ENCODE measurements at places on chromosomes 6 and 20.

- DNase-seq = no peak
Measured at GRCh38 chr6:2760882-2761842, 4.0 kb upstream of the WRNIP1 start.

DNA sequence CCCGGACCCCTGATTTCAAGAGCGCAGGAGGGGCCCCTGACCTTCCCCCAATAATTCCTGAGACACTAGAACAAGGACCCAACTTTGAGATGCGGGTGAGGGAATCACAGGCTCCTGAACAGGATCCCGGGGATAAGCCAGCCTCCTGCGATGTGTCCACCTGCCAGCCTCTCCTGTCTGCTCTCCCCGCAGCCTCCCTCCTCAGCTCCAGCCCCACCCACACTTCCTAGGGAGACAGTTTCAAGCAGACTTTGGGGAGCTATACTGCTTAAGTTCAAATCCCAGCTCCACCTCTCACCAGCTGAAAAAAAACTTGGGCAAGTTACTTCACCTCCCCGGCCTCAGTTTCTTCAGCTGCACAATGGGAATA is 50.8 kb downstream of the GRM4 start:
- DNase-seq = peak; percentile 8

DNA sequence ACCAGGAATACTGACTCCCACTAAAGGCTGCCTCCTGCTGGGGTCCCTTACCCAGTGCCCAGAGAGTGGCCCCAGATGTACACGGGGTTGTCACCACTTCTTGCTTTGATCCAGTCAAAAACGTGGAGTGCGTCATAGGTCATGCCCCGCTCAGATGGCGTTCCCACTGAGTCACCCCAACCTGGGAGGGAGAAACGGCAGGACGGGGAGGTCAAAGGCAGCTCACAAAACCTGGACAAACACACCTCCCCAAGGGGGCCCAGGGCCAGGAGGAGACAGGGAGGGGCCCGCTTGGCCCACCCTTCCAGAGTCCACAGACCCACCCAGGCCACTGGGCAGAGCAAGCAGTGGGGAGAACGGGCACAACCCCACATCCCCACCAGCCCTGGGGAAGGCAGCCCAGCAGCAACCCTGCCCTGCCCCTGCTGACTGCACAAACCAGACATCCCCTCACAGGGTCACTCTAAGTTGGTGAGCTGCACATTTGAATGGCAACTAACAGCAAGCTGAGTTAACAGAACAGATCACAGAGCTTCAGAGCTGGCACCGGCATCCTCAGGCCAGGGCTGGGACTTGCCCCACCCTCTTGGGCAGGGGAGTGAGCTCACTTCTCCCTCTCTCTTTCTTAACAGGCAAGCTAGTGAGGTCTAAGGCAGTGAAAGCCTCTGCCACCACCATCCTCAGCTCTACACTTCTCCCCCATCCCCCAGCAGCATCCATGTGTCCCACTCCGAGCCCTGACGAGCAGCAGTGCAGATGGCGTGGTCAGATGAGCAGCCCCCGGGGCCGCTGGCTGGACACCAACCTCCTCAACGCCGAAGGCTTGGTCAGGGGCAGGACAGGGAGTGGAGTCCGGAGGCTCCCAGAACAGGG is 61.7 kb downstream of the PYGB start:
- no peak for DNase-seq

DNA sequence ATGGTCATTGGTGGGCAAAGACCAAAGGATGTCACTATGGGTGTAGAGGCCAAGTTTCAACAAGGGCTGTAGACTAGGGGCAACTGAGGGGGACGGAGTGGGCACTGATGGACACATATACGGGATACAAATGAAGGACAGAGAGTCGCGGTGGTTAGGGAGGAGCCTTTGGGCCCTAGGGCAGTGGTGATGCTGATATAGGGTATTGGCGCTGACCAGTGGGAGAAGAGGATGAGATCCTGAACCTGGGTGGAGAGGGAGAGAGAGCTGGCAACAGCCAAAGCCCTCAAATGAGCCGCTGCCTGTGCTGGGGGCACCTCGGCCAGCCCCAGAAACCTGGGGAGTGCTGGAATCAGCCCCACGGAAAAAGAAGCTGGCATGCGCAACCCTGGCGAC is 1.6 kb downstream of the CDH22 start:
- DNase-seq = no peak

DNA sequence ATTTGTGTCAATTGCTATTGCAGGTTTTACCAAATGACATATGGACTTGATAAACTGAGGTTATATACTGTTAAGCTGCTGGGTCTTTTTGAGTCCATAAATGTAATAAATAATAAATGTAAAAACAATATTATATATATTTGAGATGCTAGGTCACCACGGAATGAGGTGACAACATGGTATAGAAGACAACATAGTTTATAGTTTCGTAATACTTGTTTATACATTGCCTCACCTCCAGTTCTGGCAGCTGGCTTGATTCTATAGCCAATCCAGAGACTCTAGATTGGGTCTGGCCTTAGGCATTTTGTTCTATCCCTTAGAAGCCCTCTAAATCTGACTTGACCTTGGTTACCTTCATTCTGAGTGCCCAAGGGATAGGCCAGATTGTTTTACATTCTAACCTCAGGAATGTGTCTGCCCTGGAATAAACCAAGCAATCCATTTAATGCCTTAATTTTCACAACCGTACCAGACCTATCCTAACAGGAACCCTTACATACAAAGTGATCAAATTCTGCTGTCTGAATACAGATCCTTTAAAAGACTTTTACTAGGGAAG is 61.5 kb upstream of the STXBP5 start:
- DNase-seq = no peak

DNA sequence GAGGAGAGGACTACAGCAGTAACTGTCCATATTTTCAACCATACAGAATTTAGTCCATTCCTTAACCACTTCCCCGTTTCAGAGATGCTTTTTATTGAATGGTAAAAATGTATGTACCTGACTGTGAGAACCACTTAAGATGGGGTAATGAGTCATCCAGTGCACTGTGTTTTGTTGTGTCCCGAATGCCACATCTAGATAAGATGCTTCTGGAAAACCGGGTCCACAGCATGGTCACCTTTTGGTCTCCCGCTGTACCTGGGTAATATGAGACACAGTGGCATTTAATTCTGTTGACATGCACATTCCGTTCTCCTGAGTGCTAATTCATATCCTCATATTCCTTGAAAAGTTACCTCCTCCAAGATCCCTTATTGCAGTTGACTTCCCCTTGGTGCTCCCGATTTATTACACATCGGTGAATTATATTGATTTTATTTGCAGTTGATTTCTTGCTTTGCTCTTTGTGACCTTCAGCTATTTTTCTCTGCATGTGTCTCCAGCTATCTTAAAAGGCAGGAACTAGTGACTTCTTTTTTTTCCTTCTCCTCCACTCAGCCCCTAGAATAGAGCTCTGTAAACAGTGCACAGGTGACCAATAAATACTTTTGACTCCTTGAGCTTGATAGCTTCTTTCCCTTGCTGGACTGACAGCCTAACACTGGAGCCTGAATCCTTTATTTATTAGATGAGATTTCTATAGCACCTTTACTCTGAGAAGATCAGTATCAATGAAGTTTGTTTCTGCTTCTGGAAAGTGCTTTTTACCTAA is 314.6 kb downstream of the ZFAND3 start:
- DNase-seq = no peak

DNA sequence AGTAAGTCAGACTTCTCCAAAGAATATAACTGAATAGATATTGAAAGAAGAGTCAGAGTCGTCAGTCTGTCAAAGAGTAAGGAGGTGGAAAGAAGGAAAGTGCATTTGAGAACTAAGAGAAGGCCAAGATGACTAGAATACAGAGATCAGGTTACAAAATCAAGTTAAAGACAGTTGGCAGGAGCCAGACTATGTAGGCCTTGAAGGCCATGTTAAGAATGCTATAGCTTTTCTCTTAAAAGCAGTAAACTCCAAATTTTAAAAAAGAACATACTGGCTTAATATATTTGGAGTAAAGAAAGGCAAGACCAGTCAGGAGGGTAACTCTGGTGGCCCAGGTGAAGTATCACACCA is 68.8 kb downstream of the IBTK start:
- no peak for DNase-seq

- no peak for DNase-seq
Measured at GRCh38 chr20:31845300-31845863, at the start of gene FOXS1. Gene FOXS1, minus strand, starts transcription at chr20:31845604. Its CDS starts 62 bp downstream, at chr20:31845542.

DNA sequence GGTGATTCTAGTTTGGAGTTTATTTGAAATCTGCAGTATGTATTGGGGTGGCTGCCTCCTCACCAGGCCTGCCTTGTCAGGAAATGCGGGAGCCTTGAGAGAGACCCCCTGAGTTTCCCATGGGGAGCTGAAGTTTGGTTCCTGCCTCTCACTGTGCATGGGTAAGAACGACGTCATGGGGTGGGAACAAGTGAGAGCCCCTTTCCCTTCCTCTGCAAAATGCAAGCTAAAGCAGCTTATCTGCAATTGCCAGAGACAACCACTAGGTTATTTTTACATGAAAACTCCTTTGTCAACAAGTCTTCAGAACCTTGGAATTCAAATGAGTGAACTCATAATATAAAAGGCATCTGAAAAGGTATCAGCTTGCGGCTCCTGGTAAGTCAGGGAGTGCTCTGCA is 58.4 kb downstream of the TMEM170B start:
- DNase-seq = no peak

GRCh38 chr20:51287628-51288413 is 254.7 kb downstream of the NFATC2 start:
- DNase-seq = no peak

DNA sequence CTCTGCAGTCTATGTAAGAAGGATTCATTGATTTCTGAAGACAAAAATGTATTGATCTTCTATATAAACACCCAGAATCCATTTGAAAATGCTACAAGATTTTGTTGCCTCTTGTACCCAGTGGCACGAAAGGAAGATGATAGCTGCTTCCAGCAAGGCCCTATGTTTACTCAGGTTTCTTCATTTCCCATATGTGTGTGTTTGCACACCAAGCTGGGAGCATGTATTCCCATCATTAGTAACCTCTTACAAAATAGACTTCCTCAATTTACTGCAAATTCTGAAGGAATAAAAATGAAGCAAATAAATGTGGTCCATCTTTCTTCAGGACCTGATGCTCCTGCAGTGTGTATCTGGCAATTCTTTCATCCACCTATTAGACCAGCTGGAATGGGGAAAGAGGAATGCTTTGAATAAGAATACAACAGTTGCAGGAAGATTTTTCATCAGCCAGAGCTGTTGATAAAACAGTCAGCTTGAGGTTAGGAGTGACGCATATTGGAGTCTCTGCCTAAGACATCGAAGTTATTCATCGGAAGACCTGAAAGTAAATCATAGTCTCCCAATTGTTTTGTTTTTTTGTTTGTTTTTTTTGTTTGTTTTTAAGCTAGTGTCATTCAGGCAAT is 132.3 kb downstream of the PDE7B start:
- no peak for DNase-seq

DNA sequence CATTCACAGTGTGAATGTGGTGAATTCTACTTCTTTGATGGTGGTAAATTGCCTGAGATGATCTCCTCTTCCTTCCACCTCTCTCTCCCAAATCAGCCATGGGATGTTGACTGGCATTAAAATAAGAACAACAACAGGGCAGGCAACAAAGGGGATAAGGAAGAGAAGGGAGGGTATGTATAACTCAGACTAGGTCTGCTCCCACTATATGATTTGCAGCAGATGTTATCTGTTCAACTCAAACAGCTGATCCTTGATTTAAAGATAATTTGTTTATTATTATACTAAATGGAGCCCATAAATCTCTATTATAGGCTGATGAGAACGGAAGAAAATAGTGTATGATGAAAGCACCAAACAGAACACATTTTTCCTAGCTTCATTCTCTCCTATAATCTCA is 262.0 kb downstream of the BTBD3 start:
- DNase-seq = peak; percentile 35

DNA sequence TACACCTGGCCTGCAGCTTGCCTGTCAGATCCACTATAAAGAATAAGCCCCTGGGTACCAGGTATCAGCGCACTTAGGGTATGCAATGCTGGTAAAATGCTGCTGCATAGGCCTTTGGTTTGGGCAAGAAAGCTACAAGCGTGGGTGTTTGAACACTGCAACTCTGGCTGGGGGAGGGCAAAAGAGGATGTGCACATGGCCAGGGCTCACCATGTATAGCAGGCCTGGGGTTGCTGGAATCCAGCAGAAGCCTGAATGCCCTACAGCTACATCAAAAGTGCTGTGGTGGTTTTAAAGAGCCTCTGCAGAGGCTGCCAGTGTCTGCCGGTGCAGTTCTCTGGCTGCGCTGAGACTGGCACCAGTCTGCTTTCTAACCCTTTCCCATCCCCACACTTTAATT is 51.7 kb downstream of the UQCC1 start:
- DNase-seq = no peak

DNA sequence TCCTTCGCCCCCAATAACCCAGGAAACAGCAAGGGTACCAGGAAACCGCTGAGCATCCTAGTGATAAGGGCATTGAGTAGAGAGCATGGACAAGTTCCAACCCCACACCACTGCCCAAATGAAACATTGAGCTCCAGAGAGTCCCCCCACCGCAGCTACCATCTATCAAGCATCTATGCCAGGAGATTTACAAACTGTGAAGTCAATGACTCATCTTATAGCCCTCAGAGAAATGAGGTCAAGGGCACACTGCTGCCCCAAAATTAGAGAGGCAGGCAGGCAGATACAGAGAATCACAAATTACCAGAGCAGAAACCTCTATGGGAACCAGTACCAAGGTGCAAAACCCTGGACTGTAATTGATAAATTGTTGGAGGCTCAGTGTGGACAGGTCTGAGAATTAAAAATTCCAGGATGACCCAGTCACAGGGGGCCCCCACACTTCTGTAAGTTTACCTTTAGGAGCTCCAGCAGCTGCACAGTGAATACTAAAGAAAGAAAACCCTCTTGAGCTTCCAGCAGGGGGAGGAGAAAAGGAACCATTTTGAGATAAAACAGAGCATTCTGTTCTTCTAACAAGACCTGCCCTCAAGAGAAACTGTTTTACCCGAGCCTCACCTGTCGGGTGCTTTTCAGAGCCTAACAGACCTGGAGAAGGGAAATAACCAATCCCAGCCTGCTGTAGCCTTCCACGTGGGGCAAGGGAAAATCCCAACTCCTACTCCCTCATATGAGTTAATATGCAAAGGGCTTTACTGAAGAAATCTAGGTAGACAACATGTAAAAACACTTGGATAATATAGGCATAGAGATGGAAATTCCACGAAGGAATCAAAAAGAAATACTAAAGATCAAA is 118.0 kb upstream of the ARID1B start:
- no peak for DNase-seq

GRCh38 chr6:31114970-31115849 is 610 bp downstream of the PSORS1C1 start:
- DNase-seq = no peak

GRCh38 chr6:147570681-147571080 is 62.2 kb downstream of the SAMD5 start:
- no peak for DNase-seq

GRCh38 chr20:50421356-50422340 is 88.5 kb upstream of the PTPN1 start:
- DNase-seq = no peak

GRCh38 chr20:44390280-44390679 is 34.8 kb downstream of the HNF4A start:
- no peak for DNase-seq
